Omental fat pad (tissue), 4 donors: ENCODE measurements at places on chromosomes 16 and 17. TPM values are rescaled to one million over a fixed set of nuclear protein-coding genes. Genes with fewer than 3 reads are reported as not detected.

PTRH2 gene
- total RNA-seq = 29.3 TPM

LGALS9 gene
- 53.9 TPM for total RNA-seq

MYH11 gene
- total RNA-seq = 28.9 TPM

RTN4RL1 gene
- 4.7 TPM for total RNA-seq

TRPV2 gene
- total RNA-seq = 23.7 TPM

PDILT gene
- total RNA-seq = not detected
